ENCODE measurements at places on chromosomes 3 and 15. TPM values are rescaled to one million over a fixed set of nuclear protein-coding genes. Genes with fewer than 3 reads are reported as not detected.

The POPDC2 gene
- polyA plus RNA-seq = 0.32 TPM

The PARP15 gene
- polyA plus RNA-seq = 0.03 TPM

The LRRC3B gene
- polyA plus RNA-seq = not detected

The NDUFB5 gene
- 22.6 TPM for polyA plus RNA-seq

The TIMP4 gene
- 0.40 TPM for polyA plus RNA-seq

The DPPA2 gene
- polyA plus RNA-seq = not detected

The CYP8B1 gene
- not detected for polyA plus RNA-seq

The PP2D1 gene
- polyA plus RNA-seq = not detected

The TICRR gene
- polyA plus RNA-seq = 4.2 TPM

The EIF4E3 gene
- polyA plus RNA-seq = 0.83 TPM

The TUSC7 gene
- polyA plus RNA-seq = not detected

- no peaks in the 10 kb centered on the region for H3K36me3 ChIP-seq
- no peak overlapping the region for H3K4me3 ChIP-seq
- H3K4me1 ChIP-seq = no peaks in the 10 kb centered on the region
- peaks cover 7% of the 10 kb centered on the region for H3K27me3 ChIP-seq
- no peak overlapping the region for H3K27ac ChIP-seq
These were observed 11.3 kb upstream of the RPL39L start for GRCh38 chr3:187150599-187150998.

DNA sequence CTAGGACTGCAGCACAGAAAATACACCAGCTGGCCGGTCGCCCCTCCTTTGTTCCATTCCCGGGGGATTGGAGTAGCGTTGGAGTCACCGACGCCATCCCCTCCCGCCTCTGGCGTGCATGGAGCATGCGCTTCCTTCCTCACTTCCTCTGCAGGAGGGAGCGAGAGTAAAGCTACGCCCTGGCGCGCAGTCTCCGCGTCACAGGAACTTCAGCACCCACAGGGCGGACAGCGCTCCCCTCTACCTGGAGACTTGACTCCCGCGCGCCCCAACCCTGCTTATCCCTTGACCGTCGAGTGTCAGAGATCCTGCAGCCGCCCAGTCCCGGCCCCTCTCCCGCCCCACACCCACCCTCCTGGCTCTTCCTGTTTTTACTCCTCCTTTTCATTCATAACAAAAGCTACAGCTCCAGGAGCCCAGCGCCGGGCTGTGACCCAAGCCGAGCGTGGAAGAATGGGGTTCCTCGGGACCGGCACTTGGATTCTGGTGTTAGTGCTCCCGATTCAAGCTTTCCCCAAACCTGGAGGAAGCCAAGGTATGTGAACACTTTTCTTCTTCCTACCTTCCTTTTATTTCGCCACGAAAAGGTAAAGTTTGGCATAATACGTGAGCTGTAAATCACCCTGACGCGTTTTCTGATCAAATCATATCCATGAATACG, at the start of gene SCG3:
Gene SCG3 (plus strand): TSS at position 201 of the 661 bp plus-strand sequence. CDS start 253 bp downstream, at position 454.
- peaks cover 8% of the 10 kb centered on the region for H3K27me3 ChIP-seq
- H3K27ac ChIP-seq = no peak within 1 kb of the TSS
- H3K4me1 ChIP-seq = no peaks in the 10 kb centered on the region
- peak; percentile 65 for DNase-seq
- no peaks in the 10 kb centered on the region for H3K36me3 ChIP-seq
- no peak within 1 kb of the TSS for H3K4me3 ChIP-seq

DNA sequence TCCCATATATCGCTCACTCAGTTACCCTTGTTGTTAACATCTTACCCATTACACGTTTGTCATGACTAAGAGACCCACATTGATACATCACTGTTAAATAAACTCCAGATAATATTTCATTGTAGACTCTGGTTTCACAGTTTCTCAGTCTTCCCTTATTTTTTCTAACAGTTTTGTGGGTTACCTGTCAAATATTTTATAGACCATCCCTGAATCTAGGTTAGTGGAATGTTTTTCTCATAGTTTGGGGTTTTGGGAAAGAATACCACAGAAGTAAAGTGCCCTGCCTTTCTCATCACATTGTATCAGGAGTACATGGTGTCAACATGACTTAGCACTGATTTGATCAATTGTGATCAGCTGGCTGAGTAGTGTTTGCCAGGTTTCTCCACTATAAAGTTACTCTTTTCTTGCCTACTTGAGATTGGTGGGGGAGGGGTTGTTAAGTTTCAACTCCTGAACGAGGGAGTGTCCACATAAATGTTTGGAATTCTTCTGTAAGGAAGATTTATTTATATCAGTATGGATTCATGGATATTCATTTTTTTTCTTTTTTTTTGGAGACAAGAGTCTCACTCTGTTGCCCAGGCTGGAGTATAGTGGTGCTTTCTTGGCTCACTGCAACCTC, 25.9 kb downstream of the RNF111 start:
- H3K4me1 ChIP-seq = peaks cover 9% of the 10 kb centered on the region
- H3K27me3 ChIP-seq = no peaks in the 10 kb centered on the region
- no peak overlapping the region for H3K27ac ChIP-seq

GRCh38 chr3:137010137-137010536, 52.4 kb downstream of the IL20RB start:
- H3K4me1 ChIP-seq = peaks cover 4% of the 10 kb centered on the region
- no peaks in the 10 kb centered on the region for H3K36me3 ChIP-seq
- H3K27me3 ChIP-seq = no peaks in the 10 kb centered on the region
- DNase-seq = no peak
- no peak overlapping the region for H3K27ac ChIP-seq
- no peak overlapping the region for H3K4me3 ChIP-seq

- no peaks in the 10 kb centered on the region for H3K27me3 ChIP-seq
- DNase-seq = peak; percentile 75
- H3K27ac ChIP-seq = peak overlapping the region; percentile 72
- H3K4me1 ChIP-seq = peaks cover 43% of the 10 kb centered on the region
These were observed 14.2 kb upstream of the ANKDD1A start for GRCh38 chr15:64897345-64897985.

DNA sequence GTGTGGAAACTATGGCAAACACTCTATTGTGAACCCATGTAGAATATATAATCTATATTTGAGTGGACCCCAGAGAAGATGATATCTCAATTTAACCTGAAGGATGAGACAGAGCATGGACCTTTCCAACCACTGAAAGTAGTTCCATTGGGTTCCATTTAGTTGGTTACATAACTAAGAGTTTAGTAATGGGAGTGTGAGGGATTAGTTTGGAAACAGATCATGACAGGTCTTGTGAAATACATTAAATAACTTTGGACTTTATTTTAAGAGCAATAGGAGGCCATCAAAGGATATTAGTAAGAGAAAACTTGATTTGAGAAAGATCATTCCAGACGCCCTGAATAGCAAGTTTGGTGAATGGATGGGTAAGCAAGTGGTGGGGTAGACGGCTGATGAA, 487.2 kb upstream of the ROBO2 start:
- no peaks in the 10 kb centered on the region for H3K4me1 ChIP-seq
- no peak overlapping the region for H3K4me3 ChIP-seq
- DNase-seq = peak; percentile 40
- H3K27me3 ChIP-seq = no peaks in the 10 kb centered on the region
- H3K36me3 ChIP-seq = no peaks in the 10 kb centered on the region

DNA sequence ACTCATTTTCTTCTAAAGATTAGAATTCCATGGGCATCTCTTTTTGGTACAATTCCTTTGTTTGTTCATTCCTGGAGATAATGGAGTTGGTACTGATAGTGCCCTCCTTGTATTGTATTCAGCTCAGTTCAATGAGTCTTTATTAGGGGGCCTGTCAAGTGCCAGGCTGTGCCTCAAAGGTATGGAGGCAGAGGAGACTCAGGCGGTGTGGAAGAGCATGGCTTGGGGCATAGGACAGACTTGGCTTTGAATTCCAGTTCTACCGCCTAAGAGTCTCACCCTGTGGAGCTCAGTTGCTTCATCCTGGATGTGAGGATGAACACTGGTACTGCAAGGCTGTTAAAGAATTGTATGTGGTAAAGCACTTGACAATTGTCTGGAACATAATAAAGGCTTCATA, 196.6 kb upstream of the IL12A start:
- no peak for DNase-seq
- no peak overlapping the region for H3K4me3 ChIP-seq
- H3K36me3 ChIP-seq = no peaks in the 10 kb centered on the region
- no peaks in the 10 kb centered on the region for H3K27me3 ChIP-seq
- H3K4me1 ChIP-seq = peaks cover 20% of the 10 kb centered on the region

DNA sequence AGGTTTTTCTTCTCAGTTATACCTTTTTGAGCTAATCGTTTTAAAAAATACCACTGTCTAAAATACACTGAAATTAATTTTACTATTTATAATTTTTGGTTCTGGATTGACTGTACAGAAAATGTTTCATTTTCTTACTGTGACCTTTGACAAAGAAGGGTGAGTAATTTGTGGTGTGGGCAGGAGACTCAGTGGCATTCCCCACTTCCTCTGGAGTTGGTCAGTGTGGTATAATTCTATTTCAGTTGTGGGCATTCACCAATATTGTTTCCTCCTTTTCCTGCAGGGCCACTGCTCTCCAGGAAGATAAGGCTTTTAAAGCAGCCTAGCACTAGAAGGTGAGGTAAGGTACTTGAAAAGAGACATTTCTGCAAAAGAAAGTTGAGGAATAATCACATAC, 6.5 kb downstream of the DAG1 start:
- no peaks in the 10 kb centered on the region for H3K27me3 ChIP-seq
- no peak overlapping the region for H3K4me3 ChIP-seq
- peaks cover 2% of the 10 kb centered on the region for H3K36me3 ChIP-seq
- DNase-seq = no peak

GRCh38 chr15:87753539-87753938, 503.0 kb downstream of the NTRK3 start:
- no peak for DNase-seq
- H3K4me3 ChIP-seq = no peak overlapping the region
- no peak overlapping the region for H3K27ac ChIP-seq

- no peaks in the 10 kb centered on the region for H3K36me3 ChIP-seq
- no peaks in the 10 kb centered on the region for H3K4me1 ChIP-seq
- DNase-seq = no peak
- H3K27ac ChIP-seq = no peak overlapping the region
- peaks cover 32% of the 10 kb centered on the region for H3K27me3 ChIP-seq
- no peak overlapping the region for H3K4me3 ChIP-seq
These were observed 167.4 kb upstream of the CTDSPL start for GRCh38 chr3:37694284-37694675.

GRCh38 chr3:62798000-62798399, 77.2 kb downstream of the CADPS start:
- H3K27ac ChIP-seq = no peak overlapping the region
- no peak overlapping the region for H3K4me3 ChIP-seq
- no peak for DNase-seq

DNA sequence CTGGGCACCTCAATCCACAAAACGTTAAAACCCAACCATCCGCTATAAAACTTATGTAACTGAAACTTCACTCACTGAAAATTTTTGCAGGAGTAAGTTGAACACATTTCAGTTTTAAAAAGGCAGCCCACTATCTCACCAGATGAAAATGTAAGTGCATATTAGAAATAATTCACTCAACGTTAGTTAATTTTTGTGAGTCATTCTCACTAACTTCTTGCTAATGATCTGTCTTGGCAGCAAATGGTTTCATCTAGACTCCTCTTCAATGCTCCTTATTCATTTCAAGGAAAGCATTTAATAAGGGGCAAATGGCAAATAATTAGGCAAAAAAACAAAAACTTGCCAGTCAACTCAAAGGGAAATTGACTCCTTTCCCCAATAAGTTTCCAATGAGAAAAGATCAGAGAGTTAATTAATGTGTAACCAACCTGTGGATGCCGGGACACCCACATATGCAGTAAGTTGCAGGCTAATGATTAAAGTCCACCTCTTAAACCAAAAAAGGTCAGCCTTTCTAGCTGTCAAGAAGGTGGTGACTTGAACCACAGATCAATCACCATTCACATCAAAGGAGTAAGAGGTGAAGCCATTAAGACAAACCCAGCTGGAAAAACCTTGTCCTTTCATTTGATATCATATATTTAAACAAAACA, 22.9 kb upstream of the PRICKLE2 start:
- peaks cover 8% of the 10 kb centered on the region for H3K36me3 ChIP-seq
- H3K4me1 ChIP-seq = peaks cover 2% of the 10 kb centered on the region
- DNase-seq = no peak

GRCh38 chr3:152459572-152459971, 190.8 kb downstream of the MBNL1 start:
- no peak for DNase-seq
- no peaks in the 10 kb centered on the region for H3K27me3 ChIP-seq
- peak overlapping the region; percentile 29 for H3K27ac ChIP-seq
- no peak overlapping the region for H3K4me3 ChIP-seq
- H3K4me1 ChIP-seq = peaks cover 1% of the 10 kb centered on the region

- peaks cover 13% of the 10 kb centered on the region for H3K4me1 ChIP-seq
- no peak overlapping the region for H3K4me3 ChIP-seq
- no peak overlapping the region for H3K27ac ChIP-seq
- no peaks in the 10 kb centered on the region for H3K27me3 ChIP-seq
- peak; percentile 44 for DNase-seq
These were observed 55.5 kb downstream of the MYO1E start for GRCh38 chr15:59317211-59317610.

DNA sequence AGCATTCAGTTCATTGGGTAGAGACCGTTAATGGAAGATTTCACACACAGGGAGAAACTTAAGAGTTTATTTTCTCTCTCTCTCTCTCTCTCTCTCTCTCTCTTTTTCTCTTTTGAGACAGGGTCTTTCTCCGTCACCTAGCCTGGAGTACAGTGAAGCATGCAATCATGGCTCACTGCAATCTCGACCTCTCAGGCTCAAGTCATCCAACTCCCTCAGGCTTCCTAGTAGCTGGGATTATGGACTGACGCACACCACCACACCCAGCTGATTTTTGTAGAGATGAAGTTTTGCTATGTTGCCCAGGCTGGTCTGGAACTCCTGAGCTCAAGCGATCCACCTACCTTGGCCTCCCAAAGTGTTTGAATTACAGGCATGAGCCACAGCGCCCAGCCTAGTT, 1.6 kb downstream of the WDR72 start:
- no peak for DNase-seq
- no peak overlapping the region for H3K27ac ChIP-seq
- H3K4me3 ChIP-seq = no peak overlapping the region
- H3K36me3 ChIP-seq = no peaks in the 10 kb centered on the region
- no peaks in the 10 kb centered on the region for H3K4me1 ChIP-seq
- no peaks in the 10 kb centered on the region for H3K27me3 ChIP-seq

- H3K4me1 ChIP-seq = no peaks in the 10 kb centered on the region
- H3K4me3 ChIP-seq = no peak overlapping the region
- H3K36me3 ChIP-seq = no peaks in the 10 kb centered on the region
- no peak overlapping the region for H3K27ac ChIP-seq
- no peaks in the 10 kb centered on the region for H3K27me3 ChIP-seq
These were observed 202.5 kb downstream of the UBE3A start for GRCh38 chr15:25236143-25236860.

- H3K4me1 ChIP-seq = peaks cover 3% of the 10 kb centered on the region
- H3K4me3 ChIP-seq = no peak overlapping the region
- H3K27me3 ChIP-seq = no peaks in the 10 kb centered on the region
- H3K27ac ChIP-seq = no peak overlapping the region
These were observed 14.6 kb upstream of the DUSP7 start for GRCh38 chr3:52070724-52071621.

GRCh38 chr3:144282313-144282712, 310.7 kb downstream of the DIPK2A start:
- no peak overlapping the region for H3K4me3 ChIP-seq
- H3K27me3 ChIP-seq = no peaks in the 10 kb centered on the region
- no peak for DNase-seq
- no peaks in the 10 kb centered on the region for H3K36me3 ChIP-seq
- H3K27ac ChIP-seq = no peak overlapping the region

- no peak overlapping the region for H3K4me3 ChIP-seq
- H3K27ac ChIP-seq = no peak overlapping the region
- no peak for DNase-seq
These were observed 344.3 kb downstream of the EDEM1 start for GRCh38 chr3:5531741-5532290.

All from IMR-90 (cell line).